ENCODE measurements at places on chromosomes 7 and 10.

- H3K27me3 ChIP-seq, result no peaks in the 10 kb centered on the region
- no peak overlapping the region for H3K27ac ChIP-seq
- H3K36me3 ChIP-seq, result no peaks in the 10 kb centered on the region
- DNase-seq, result no peak
- H3K4me1 ChIP-seq, result no peaks in the 10 kb centered on the region
Observed at GRCh38 chr7:39181398-39181797, 203.7 kb downstream of the POU6F2 start.

DNA sequence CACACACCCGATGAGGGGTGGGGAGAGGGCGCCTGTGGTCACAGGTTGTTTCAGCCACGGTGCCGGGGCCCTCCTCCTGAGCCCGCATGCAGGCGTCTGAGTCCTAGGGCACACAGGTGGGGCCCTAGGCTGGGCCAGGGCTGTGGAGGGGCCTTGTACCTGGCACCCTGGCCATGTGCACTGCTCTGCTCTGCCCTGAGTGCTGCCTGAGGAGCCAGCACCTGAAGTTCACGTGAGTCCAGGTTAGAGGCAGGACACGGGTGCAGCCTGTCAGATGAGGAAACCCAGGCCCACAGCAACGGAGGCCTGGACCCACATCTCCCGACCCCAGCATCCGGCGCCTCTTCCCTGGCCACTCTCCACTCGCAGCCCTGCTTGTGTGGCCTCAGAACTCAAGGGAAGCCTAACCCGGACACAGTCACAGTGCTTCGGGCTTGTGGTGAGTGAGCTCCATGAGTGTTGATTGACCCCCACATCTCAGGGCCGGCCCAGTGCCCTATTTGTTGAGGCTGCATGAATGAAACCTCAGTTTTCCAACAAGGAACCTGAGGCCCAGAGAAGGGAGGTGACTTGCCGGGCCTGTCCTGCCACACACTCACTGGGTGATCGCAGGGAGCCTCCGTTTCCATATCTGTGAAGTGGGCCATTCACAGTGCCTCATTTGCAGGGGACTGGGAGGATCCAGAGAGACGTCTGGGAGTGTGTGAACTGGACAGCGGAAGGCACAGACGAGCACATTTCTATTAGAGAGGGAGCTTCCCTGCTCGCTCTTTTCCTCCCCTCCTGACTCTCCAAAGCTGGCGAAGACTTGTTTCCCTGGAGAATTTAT is 39.6 kb downstream of the PPIF start:
- no peak overlapping the region for H3K4me3 ChIP-seq
- no peaks in the 10 kb centered on the region for H3K27me3 ChIP-seq
- no peaks in the 10 kb centered on the region for H3K36me3 ChIP-seq
- peaks cover 3% of the 10 kb centered on the region for H3K4me1 ChIP-seq

- DNase-seq, result no peak
- H3K27me3 ChIP-seq, result no peaks in the 10 kb centered on the region
Observed at GRCh38 chr7:358352-358751, 68.4 kb downstream of the FOXL3 start.

DNA sequence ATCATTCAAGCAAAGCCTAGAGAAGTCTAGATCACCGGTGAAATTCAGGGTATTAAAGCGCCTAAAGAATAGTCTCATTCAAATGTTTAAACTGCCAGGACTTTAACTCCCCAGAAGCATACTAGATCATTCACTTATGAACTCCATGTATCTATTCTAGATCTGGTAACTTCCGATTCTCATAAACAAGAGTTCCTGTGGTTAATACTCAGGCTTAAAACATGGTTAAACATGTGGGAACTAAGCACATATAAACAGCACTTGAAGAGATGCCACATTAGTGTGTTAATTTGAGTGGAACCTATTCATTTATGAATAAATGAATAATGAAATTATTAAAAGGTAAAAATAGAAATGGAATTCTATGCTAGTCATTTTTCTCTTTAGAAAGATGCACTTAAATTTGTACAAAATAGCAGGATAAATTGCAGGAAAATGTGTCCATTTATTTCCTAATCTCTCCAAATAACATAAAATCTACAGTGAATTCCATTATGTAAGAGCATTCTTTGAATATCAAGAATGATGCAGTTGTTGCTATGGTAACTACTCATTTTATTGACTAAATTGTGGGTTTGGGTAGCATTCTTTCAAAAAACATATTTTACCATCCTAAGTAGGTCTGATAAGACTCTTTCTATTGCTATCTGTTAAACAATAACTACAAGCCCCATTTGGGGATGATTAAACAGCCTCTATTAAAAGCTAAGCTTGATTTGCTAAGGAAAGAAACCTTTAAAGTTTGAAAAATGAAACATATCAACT is 147.6 kb upstream of the TMEM168 start:
- H3K4me1 ChIP-seq, result peaks cover 23% of the 10 kb centered on the region
- H3K4me3 ChIP-seq, result peak overlapping the region; percentile 90
- H3K27me3 ChIP-seq, result no peaks in the 10 kb centered on the region
- peak overlapping the region; percentile 93 for H3K27ac ChIP-seq
- no peak for DNase-seq
- H3K36me3 ChIP-seq, result peaks cover 16% of the 10 kb centered on the region
